IMR-90 (cell line): ENCODE measurements at places on chromosomes 4 and X. TPM values are rescaled to one million over a fixed set of nuclear protein-coding genes. Genes with fewer than 3 reads are reported as not detected.

Gene XAGE1B
- not detected in 2 replicates for total RNA-seq

Gene EDA
- total RNA-seq, result under 0.01 TPM in 2 replicates

Gene OPRPN
- total RNA-seq, result not detected in 2 replicates

Gene IRS4
- total RNA-seq, result not detected in 2 replicates

Gene SOWAHB
- under 0.01 TPM in 1 of 2 replicates, not detected in the other for total RNA-seq

Gene OTC
- not detected in 2 replicates for total RNA-seq

Gene ADAMTS3
- 2.5 and 2.9 TPM in 2 replicates for total RNA-seq

Gene RASL11B
- total RNA-seq, result 0.18 and 0.28 TPM in 2 replicates

Gene CD38
- not detected in 2 replicates for total RNA-seq

Gene JCHAIN
- total RNA-seq, result 0.72 and 0.83 TPM in 2 replicates

Gene CHRNA9
- total RNA-seq, result not detected in 2 replicates

Gene GPM6B
- 4.2 and 5.9 TPM in 2 replicates for total RNA-seq

Gene SPARCL1
- not detected in 2 replicates for total RNA-seq

Gene FREM3
- not detected in 2 replicates for total RNA-seq

Gene RBMX
- 318 and 337 TPM in 2 replicates for total RNA-seq

Gene PPP4R3C
- total RNA-seq, result not detected in 2 replicates

Gene PASD1
- total RNA-seq, result not detected in 2 replicates

Gene TEC
- 0.54 and 1.1 TPM in 2 replicates for total RNA-seq

Gene DCAF8L2
- total RNA-seq, result not detected in 2 replicates
